ENCODE measurements at places on chromosomes 3 and 15.

GRCh38 chr3:121698476-121698875 lies 37.8 kb upstream of the HCLS1 start:
- DNase-seq: no peak

- no peak for DNase-seq
These were observed 69.5 kb upstream of the XCR1 start for GRCh38 chr3:46096781-46097180.

GRCh38 chr3:193796089-193796488 lies 203.1 kb downstream of the OPA1 start:
- no peak for DNase-seq

GRCh38 chr3:152474585-152474984 lies 205.9 kb downstream of the MBNL1 start:
- DNase-seq: no peak

GRCh38 chr3:58536501-58537411 lies at the start of gene ACOX2:
Gene ACOX2, minus strand, starts transcription at chr3:58537190. Its CDS starts 2,084 bp downstream, at chr3:58535106.
- DNase-seq: no peak

- peak; percentile 54 for DNase-seq
These were observed 138.7 kb downstream of the PEX5L start for GRCh38 chr3:179898024-179898423.

GRCh38 chr3:194985031-194985578 lies 285.9 kb downstream of the XXYLT1 start:
- peak; percentile 44 for DNase-seq
